Fibroblast of pulmonary artery (primary cell): ENCODE measurements at places on chromosomes 2 and 18.

- no peak for DNase-seq
Measured at GRCh38 chr2:138537170-138537915, 35.8 kb downstream of the SPOPL start.

DNA sequence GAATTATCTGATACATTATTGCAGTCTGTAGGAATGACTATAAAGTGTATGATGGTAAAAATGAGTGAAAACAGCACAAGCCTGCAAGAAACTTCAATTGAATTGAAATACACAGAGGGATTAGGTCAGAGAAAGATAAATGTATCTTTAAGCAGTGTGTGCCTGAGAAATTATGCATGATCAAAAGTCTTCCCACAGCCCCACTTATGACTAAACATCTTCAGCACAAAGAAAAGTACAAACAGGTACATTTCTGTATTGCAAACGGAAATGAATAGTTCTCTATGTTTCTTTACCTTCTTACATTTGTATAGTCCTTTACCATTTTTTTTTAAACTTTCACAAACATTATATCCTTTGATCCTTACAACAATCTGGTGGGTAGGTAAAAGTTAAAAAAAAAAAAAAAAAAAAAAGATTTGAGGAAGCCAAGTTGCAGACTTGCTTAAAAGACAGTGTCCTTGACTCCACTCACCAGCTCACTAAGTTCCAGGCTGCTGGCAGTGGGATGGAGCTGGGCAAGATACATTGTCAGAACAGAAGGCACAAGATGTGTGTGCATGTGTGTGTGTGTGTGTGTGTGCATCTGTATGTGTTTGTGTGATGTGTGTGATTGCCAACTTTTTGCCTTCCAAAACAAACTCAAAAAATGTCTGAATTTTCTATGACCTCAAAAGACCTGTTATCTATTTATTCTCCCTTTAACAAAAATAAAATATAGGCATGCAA is 423.7 kb upstream of the ACVR2A start:
- DNase-seq, result no peak

DNA sequence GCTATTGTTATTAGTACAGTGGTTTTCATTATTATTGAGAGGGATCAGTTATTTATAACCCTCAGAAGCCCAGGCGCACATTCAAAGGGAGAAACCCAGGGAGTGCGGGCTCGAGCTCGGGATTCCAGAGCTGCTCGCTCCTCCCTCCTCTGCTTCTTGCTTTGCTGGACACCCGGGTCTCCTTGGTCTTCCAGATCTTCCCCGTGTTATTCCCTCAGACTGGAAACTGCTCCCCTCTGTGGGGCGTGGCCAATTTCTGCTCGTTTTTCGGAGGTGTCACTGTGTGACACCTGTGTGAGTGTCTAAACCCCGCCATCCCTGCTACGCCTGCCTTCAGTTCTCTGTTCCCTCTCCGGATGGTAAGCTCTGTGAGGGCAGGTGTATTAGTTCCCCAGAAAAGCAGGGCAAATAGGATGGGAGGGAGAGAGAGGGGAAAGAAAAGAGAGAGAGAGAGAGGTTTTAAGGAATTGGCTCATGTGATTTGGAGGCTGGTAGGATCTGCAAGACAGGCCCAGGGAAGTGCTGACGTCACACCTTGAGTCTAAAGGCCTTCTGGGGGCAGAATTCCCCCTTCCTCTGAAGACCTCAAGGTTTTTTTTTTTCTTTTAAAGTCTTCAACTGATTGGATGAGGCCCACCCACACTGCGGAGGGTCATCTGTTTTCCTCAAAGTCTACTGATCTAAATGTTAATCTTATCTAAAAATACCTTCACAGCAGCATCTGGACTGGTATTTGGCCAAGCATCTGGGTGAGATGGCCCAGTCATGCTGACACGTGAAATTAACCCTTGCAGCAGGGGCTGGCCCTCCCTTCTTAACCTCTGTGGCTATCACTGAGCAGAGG is 457.3 kb upstream of the ID2 start:
- DNase-seq, result no peak

DNA sequence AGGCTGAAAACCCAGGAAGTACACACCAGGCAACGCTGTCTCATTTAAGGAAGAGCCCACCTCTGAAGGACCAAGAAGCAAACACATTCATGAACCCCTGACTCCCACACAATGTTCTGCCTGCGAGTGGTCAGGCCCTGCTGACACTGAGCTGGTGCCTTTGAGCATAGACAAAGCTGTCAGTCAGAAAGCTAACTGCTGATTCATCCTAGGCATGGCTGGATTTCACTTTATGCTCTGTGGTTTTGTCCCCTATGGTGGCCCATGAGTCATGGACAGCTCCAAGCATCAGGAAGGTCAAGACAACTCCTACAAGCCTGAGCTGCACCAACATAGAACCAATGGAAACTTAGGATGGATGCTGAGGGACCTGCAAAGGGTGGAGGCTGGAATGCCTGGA is 78.9 kb downstream of the UXS1 start:
- peak; percentile 45 for DNase-seq

GRCh38 chr2:178277741-178278197 is 83.5 kb downstream of the OSBPL6 start:
- DNase-seq, result peak; percentile 34

DNA sequence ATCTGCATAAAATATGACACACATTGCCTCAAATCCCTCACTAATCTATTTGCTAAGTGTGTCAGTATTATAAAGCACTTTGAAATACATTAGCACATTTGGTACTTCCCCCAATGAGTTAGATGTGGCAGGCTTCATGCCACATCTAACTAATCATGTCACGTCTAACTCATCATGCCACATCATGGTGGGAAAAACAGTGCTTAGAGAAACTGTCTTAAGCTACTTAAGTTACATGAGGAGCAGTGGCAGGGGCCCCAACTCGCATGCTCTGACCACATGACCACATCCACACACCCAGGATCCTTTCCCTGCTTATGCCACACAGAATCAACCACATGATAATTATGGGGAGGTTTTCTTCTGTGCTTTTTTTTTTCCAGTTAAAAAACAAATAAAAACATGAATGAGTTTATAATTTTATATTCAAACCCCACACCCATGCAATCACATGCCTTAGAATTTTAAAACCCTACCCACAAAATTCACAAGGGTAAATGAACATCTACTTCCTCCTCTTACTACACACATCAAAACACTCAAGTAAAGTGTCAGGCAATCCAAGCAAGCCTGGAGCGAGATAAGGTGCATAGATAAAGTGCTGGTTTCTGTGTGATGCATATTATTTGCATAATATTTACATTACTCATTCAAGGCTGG is 1.6 kb downstream of the ABCA12 start:
- DNase-seq, result peak; percentile 27

DNA sequence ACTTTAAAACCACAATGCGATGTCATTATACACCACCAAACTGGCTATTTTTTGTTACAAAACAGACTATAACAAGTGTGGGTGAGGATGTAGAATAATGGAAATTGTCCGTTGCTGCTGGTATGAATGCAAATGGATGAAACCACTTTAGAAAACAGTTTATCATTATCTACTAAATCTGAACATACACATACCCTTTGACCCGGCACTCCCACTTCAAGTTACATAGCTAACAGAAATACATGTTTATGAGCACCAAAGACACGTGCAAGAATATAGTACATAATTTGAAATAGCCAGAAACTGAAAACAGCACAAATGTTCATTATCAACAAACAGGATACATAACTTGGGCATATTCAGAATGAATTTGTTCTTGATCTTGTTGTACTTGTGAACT is 206.4 kb upstream of the CHAC2 start:
- no peak for DNase-seq

- no peak for DNase-seq
Measured at GRCh38 chr18:77755187-77755586, 505.5 kb downstream of the GALR1 start.

DNA sequence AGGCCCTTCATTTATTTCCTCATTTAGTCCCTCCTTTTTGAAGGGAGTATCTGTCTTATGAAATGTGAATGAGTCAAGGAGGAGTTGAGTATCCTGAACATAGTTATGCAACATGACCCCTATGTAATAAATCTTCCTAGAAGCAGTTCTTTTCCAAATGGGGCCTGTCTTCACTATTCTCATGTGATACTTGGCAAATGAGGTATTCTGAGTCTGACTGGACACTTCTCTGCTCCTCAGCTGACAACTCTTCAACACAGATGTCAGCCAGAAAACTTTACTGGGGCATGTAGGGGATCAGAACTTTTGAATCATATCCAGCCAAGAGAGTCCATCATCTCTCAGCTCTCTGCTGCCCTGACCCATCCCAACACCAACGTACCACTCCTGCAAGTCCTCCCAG is 291.6 kb downstream of the ZNF385B start:
- DNase-seq, result peak; percentile 74

GRCh38 chr2:232321817-232322559 is 56.6 kb upstream of the ALPP start:
- DNase-seq, result no peak

DNA sequence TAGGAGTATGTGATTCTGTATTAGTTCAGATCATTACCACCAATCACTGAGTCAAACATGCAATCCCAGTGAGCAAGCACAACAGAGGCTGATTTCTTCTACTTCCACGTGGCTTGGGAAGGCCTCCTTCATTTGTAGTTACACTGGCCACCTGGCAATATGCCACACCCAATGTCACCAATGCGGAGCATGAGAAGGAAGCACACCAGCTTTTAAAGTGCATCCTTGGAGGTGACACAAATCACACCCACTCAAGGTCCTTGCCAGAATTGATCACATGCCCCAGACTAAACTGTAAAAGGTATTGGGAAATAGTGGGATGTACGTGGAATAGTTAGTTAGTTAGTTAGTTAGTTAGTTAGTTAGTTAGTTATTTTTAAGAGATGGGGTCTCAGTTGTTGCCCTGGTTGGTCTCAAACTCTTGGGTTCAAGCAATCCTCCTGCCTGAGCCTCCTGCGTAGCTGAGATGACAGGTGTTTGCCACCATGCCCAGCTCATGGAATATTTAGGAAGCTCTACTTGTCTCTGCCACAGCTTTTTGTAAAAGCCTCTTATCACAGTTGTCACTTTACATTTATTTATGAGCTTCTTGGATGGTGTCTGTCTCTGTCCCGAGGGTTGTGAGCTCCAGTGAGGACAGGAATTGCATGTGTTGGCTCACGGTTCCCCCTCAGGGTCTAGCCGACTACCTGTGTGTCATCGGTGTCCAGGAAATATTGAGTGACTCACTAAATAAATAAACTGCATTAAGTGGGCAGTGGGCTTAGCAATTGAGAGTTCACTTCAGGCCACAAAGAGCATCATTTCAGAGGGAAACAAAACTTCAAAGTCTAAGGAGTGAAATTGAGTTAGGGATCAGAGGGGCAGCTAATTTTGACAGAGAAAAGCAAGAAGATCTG is 28.1 kb upstream of the CAB39 start:
- DNase-seq, result peak; percentile 16

- DNase-seq, result no peak
Measured at GRCh38 chr2:72144632-72145288, 2.9 kb downstream of the CYP26B1 start.

DNA sequence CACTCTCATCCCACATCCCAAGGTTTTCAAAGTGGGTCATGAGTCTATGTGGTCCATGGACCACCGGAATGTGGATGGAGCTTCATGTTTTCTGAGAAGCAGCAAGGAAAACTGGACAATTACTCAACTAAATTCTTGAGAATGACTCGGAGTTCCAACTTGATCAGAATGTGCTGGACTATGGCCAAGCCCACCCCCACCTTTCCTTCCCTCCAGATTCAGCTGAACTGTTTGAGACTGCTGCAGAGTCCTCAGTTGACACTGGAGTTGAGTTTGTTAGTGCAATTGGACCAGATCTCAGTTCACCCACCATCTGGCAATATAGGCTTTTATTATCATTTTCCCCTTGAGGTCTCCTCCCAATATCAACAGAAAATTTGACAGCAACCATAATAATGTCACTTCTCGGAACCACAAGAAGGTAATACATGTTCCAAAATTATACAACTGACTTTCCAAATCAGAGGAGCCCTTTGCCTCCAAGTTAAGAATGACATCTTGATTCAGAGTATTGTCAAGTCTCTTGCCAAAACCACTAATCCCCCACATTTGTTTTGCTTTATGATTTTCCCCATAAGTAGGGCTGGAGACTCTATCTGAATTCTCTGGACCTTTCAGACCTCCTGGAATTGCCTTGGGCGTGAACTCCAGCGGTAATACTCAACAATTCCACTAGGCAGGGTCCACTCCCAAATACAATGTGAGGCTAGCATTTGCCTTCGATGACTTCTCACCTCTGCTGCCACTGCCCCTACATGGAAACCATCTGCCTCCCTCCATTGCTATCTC is 8.8 kb downstream of the COL4A4 start:
- peak; percentile 72 for DNase-seq

- peak; percentile 67 for DNase-seq
Measured at GRCh38 chr2:135494503-135494902, 36.5 kb downstream of the ZRANB3 start.

DNA sequence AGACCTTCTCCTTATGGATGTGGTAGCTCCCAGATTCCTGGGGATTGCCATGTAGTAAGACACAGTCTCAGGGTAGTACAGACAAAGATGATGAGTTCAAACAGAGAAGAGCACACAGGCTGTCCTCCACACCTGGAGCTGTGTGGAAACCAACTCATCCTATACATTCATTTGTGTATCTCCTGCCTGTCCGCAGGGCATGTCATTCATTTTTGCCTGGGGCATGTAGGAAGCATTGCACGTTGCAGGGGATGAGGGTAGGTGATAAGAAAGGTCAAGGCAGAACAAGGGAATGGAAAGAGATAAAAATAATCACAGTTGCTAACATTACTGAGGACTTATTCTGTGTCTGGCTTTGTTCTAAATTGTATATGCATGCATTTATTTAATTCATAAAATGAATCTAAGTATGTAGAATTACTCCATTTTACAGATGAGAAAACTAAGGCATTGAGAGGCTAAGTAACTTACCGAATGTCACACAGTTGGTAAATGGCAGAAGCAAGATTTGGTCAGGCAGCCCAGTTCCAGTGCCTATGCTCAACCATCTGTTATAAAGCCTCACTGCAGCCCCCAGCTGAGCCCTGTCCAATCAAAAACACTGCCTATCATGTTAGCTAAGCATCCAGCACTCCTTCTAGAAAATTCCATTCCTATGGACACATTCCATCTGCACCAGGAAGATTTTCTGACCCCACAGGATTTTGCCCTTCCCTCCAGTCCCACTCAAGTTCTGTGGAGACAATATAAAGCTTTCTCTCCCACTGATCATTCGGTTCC is 81.0 kb downstream of the SUMO1 start:
- no peak for DNase-seq

DNA sequence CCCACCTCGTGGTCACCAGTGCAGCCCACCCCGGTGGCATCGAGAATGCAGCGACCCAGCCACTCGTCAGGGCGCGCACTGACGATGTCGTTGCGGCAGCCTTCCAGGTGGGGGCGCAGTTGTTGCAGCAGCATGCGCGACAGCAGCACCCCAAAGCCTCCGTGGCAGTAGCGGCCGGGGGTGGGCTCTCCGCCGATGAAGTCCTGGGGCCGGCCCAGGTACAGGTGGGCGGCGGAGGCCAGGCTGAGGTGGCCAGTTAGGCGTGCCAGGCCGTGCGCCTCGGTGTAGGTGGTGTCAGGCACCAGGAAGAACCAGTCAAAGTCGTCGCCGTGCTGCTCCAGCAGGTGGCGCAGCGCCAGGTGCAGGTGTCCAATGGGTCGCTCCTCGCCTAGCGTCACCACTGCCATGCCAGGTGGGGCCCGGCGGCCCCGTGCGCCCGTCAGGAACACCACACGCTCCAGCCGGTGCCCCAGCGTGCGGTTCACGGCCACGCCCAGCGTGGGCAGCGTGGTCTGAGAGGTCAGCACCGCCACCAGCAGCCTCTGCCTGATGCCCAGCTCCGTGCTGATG is 1.9 kb downstream of the CHPF start:
- DNase-seq, result peak; percentile 66

GRCh38 chr2:195202163-195202845 is 454.7 kb upstream of the SLC39A10 start:
- no peak for DNase-seq

GRCh38 chr2:187233811-187234210 is 214.2 kb downstream of the CALCRL start:
- peak; percentile 35 for DNase-seq
